NCI-H1417 treated with DMSO at 0.1 percent for 48 hours (cell line): ENCODE measurements at places on chromosomes 16 and 17.

DNA sequence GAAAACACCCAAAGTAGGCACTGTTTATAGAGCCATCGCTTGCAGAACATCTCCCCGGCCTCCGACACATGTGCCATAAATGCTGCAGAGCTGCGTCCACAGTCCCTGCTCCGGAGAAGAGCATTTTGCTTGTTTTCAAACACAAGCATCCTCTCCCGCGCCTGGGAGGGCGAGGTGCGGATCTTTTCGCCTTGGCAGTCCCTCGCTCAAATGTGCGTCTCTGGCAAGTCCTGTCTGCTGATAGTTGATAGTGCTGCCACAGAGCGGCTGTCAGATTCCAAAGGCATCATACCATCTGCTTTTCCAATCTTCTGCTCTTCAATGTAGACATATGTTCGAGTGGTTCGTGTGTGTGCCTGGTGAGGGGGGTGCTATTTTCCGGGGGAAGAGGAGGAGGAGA is 603.7 kb downstream of the MAF start:
- no peak for DNase-seq

DNA sequence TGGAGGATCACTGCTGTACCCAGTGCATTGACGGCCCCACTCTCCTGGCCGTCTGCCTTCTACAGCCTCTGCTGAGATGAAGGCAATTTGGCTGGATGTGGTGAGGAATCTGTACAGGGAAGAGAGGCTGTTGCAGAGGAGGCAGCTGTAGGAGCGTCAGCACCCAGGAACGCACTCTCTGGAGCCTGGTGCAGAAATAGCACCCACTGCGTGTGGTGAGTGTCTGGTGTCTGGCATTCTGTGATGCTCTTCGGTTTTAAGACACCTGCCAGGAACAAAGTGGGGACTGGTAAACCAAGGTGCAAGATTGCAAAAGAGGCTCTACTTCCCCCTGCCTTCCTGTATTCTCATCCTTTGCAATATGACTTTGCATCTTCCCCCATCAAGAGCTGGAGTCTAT is 187.5 kb upstream of the SDK2 start:
- DNase-seq: no peak

DNA sequence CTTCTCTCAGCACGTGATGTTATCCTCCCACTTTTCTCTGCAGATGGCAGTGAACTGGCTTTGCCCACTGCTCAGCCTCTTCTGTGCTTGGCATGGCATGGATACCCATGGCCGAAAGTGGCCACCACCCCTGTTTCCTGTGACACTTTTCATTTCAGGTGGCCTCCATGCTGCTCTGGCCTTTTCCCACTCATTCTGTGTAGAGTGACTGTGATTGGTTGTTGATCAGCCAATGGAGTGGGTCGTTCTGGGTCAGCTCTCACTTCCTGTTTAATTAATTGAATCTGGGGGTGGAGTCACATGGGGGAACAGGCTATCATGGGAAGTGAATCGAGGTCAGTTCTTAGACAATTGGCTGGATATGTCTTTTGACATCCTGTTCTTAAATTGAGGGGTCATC is 350.1 kb upstream of the EEF2KMT start:
- DNase-seq: no peak

GRCh38 chr17:18033442-18034099 is 5.4 kb downstream of the ATPAF2 start:
- DNase-seq: peak; percentile 13

DNA sequence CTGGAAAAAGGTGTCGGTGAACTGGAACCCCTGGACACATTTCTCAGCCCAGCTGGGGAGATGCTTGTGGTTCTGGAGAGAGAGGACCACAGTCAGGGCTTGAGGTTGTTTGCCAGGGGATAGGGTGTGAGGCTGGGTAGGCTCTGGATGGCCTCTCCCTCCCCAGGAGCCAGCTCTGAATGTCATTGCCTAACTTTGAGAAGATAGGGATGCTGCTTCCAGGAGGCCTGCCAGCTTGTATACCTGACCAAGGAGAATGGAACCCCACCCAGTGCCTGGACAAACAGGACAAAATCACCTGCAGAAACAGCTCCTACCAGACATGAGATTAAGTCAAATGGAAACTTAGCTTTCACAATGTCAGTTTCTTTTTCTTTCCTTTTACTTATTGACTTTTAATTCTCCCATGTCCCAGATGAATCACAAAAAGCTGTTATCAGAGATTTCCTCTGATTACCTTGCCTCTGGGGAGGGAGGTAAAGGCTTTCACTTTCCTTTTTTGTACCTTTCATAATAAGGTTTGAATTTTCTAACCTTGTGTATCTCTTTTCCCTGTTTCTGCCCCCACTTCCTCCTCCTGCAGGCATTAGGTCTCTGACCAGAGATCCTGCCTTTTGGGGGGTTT is 29.8 kb upstream of the PLLP start:
- DNase-seq: no peak

- peak; percentile 64 for DNase-seq
These were observed at the start of gene YBX2 for GRCh38 chr17:7294614-7295153. Gene YBX2 (minus strand): TSS chr17:7294639. CDS start chr17:7294500, 139 bp downstream.

- no peak for DNase-seq
These were observed 41.5 kb downstream of the KANSL1 start for GRCh38 chr17:46151762-46152161.

GRCh38 chr16:78583441-78583840 is 484.0 kb downstream of the WWOX start:
- DNase-seq: no peak
